Activated CD8-positive, alpha-beta T cell treated with anti-CD3 and anti-CD28 coated beads for 36 hours (primary cell): ENCODE measurements at places on chromosomes 16 and 17. TPM values are rescaled to one million over a fixed set of nuclear protein-coding genes. Genes with fewer than 3 reads are reported as not detected.

The CANT1 gene
- total RNA-seq: 48.2 TPM

The PLSCR3 gene
- 71.1 TPM for total RNA-seq

GRCh38 chr17:57017625-57018024, 39.7 kb downstream of the SCPEP1 start:
- no peak for DNase-seq

- peak; percentile 81 for DNase-seq
Measured at GRCh38 chr17:82424001-82424862, 5.8 kb upstream of the OGFOD3 start.

GRCh38 chr17:79720705-79721292, 9.9 kb upstream of the ENPP7 start:
- DNase-seq: no peak

DNA sequence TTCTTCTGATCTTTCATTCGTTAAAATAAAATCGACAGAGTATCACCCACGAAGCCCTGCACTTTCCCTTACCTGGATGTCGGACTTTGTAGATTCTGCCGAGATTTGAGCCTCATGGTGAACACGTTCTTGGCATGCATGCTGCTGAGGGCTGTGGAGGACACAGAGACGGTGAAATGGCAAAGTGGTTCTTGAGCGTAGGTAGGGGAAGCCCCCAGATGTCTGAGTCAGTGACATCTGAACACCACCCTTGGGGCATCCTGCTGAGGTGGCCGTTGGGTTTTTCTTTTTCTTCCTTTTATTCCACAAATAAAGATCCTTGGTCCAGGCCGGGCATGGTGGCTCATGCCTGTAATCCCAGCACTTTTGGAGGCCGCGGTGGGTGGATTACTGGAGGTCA, 33.9 kb downstream of the NOS2 start:
- DNase-seq: peak; percentile 7

DNA sequence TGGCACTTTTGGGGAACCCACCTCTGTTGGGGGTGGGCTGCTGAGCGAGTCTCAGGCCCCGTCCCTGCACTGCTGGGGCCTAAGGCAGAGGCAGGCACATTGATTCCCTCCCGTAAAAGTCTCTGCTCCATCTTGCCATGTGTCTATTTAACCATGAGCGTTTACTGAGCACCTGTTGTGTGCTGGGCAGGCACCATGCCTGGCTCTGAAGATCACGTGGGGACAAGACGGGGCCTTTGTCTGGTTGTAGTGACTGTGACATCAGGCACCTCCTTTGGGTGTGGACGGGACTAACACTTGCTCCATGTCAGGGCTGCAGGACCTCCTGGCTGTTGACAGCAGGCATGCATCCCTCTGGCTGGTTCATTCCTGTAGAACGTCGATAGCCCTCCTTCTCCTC, 204.7 kb upstream of the CIBAR2 start:
- no peak for DNase-seq

DNA sequence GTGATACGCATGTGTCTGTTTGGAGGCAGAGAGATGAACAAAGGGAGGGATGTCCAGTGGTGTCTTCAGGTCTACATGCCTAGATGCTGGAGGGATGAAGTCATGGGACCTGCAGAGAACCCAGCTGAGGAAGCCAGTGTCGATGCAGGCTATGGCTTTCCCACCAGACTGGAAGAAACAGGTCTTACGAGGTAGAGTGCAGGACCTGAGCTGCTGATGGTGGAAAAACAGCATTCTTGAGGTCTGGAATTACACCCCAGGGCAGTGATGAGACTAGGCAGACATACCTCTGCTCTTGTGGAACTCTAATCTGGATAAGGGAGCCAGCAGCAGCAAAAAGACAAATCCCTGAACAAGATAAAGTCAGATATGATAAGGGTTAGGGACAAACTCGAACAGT, 37.4 kb downstream of the ARSG start:
- no peak for DNase-seq

GRCh38 chr16:67926181-67926750, 5.4 kb downstream of the CTRL start:
- no peak for DNase-seq
